Stimulated activated CD4-positive, alpha-beta T cell treated with anti-CD3 and anti-CD28 coated beads, TNF-alpha, amount 100 ng/mL, for 24 hours (primary cell): ENCODE measurements at places on chromosomes 7 and 10.

GRCh38 chr10:98408799-98409198, 6.2 kb downstream of the PYROXD2 start:
- DNase-seq, result no peak

- no peak for DNase-seq
Measured at GRCh38 chr7:33395340-33395739, 266.0 kb downstream of the BBS9 start.

- DNase-seq, result no peak
Measured at GRCh38 chr10:14526326-14526725, 195.6 kb upstream of the FRMD4A start.

- DNase-seq, result no peak
Measured at GRCh38 chr7:159010937-159011721, 133.5 kb downstream of the VIPR2 start.

DNA sequence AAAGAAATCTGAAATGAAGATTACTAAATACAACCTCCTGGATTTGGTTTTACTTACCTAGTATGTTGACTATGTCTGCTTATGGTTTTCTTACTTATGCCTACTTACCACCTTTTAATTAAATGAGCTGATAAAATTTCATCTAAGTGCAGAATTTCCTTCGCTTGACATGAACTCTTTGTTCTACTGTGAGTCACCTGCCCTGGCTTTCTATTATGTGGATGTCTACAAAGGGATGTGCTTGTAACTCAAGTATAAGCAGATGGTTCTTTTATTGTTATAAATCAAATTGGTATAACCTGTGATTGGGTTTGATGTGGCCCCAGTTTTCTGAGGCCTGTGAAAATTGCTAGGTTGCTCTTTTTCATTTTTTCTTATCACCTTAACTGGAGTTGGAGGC, 389.1 kb upstream of the ANKRD30A start:
- no peak for DNase-seq

- DNase-seq, result no peak
Measured at GRCh38 chr7:142745091-142745635, 4.1 kb upstream of the PRSS1 start.

DNA sequence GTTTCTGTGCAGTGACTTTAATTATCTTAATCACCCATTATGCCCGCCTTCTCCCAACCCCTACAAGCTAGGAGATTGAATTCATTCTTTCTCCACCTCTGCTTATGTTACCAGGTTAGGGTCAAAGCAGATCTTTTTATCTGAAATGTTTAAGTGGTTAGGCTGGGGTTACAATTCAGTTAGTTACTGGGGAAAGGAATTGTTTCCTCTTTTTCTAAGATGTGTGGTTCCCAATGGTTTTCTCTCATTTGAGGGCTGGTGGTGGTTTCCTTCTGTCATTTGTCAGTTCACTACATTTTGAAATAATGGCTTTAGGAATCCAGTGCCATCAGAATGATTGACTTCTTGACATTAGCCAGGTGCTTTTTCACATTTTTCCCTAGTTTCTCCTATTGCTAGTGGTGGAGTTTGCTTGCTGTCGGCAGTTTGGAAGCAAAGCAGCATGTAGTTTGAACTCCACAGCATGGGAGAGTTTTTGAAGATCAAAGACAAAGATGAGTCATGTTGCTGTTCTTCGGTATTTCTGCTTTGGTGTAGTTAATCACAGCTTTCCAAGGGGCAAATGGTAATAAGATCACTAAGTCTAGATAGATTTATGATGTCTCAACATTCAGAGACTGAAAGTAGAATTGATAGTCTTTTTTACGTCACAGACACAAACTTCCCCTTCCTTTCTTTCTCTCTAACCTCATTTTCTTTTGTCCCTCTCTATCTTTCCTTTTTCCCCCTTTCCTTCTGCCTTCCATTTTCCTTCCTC, 168.2 kb downstream of the SND1 start:
- no peak for DNase-seq

DNA sequence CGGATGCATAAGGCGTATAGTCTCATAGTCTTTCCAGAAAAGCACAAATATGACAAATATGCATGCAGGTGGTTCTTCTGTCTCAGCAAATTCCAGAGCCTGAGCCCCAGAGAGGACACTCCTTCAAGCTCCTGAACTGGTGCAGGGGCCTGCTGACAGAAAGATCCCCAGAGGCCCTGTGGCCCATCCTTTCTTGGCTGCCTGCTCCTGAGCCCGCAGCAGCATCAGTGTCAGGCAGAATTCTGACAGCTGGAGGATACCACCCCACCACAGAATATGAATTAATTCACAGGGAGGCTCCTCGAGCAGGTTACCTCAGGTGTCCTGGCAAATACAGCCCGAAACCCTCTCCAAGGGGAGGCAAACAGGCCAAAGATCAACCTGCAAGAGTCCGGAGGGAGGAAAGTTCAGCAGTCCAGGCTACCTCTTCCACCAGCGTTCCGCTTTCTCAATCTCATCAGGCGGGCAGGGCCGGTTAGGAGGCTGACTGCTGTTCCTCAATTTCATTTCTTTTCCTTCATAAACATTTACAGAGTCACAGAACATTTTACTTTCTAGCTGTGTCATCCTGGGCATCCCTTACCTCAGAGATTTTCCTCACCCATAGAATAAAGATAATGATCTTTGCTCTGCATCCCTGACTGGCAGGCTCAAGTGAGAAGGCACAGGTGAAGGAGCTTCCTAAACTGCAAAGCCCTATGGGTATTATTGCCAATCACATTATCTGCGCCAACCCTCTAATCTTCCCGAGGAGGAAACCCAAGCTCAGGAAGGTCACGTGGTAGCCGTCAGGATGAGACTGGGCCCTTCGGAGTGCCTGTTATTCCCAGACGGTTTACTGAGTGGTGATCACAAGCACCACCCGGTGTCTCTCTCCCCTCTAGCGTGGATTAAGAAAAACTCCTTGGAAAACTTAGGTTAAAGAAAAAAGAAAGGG, 1.4 kb downstream of the DNAJB12 start:
- DNase-seq, result no peak

- no peak for DNase-seq
Measured at GRCh38 chr10:58017719-58018367, 249.9 kb downstream of the IPMK start.

- no peak for DNase-seq
Measured at GRCh38 chr7:54880326-54880989, 121.4 kb upstream of the SEC61G start.

DNA sequence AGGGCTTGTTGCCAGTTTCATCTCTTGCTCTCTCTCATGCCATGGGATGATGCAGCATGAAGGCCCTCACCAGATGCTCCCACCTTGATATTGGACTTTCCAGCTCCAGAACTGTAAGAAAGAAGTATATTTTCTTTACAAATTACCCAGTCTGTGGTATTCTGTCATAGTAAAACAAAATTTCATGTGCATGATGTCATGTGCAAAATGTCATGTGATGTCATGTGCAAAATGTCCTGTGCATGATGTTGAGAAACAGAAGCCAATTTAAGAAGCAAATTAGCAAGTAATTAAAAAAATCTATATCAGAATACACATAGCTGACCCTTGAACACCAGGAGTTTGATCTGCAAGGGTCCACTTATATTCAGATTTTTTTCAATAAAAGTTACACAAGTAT, 56.6 kb downstream of the DNAJC1 start:
- DNase-seq, result no peak

GRCh38 chr10:69669409-69669808, 39.4 kb downstream of the FAM241B start:
- DNase-seq, result no peak

DNA sequence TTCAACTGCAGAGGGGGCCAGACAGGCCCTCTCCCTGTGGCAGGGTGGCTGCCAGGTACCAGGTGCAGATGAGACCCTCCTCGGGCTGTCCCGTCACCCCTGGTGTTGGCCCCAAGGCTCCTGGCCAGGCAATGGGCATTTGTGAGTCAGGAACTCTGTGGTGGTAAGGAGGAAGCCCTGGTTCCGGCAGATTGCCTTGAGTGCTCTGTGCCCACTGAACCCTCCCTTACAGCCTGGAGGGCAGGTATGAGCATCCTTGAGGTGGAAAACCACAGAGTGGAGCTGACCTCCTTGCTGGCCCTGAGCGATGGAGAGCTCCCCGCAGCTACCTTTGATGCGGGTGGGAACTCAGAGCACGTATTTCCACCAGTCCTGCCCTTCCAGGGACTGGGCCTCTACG, 2.0 kb downstream of the PAOX start:
- no peak for DNase-seq

GRCh38 chr10:51950996-51951555, 251.7 kb upstream of the CSTF2T start:
- DNase-seq, result no peak

DNA sequence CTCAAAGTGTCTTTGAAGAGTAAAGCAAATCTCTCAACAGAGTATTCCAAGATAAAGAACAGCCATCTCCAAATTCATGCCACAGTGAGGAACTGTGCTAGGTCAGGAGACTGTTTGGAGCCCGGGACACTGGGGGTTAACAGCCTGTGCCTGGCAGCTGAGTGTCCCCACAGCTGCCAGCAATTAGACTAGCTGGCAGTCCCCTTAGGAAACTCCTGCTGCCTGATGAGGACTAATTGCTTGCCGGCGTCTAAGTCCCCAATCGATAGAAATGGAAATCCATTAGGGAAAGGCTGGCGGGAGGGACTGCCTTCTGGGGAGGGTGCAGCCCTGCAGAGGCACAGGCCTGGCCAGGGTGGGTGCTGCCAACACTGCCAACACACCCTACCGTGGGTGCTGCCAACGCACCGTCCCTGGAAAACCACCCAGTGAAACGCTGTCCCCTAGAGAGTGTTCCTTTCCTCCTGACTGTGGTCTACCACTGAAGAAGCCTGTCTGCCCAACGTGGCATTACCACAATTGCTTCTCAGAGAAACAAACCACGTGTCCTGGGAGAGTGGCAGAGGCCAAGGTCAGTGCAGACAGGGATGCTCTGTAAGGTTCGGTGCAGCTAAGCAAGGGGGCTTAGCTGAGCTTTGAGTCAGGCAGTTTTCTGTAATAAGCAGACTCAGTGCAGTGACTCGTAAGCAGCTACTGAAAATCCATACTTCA, 60.8 kb downstream of the XRCC2 start:
- DNase-seq, result no peak

- no peak for DNase-seq
Measured at GRCh38 chr7:155998328-155998691, 186.0 kb upstream of the SHH start.

- DNase-seq, result no peak
Measured at GRCh38 chr10:43012578-43012977, 64.3 kb upstream of the RET start.

GRCh38 chr10:62861507-62861906, 45.3 kb upstream of the EGR2 start:
- no peak for DNase-seq

DNA sequence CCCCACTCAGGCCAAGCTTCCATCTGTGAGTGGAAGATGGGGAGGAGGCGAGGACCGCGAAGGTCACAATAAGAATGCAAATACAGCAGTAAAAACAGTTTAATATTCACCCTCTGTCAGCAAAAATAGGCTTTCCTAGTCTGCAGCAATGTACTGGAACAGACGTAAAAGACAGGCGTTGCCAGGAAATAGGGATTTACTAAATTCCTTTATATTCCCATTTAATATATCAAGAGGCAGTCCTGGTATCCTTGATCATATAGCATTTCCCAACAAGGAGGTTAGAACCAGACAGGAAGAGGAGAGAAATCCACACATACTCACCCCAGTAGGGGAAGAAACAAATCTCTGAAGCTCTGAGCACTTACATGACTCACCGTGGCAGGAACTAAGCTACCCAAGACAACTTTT, 1054.9 kb upstream of the C7orf33 start:
- no peak for DNase-seq

- no peak for DNase-seq
Measured at GRCh38 chr10:97195706-97196222, 10.0 kb upstream of the SLIT1 start.

- no peak for DNase-seq
Measured at GRCh38 chr7:18408461-18408860, 87.1 kb upstream of the HDAC9 start.

DNA sequence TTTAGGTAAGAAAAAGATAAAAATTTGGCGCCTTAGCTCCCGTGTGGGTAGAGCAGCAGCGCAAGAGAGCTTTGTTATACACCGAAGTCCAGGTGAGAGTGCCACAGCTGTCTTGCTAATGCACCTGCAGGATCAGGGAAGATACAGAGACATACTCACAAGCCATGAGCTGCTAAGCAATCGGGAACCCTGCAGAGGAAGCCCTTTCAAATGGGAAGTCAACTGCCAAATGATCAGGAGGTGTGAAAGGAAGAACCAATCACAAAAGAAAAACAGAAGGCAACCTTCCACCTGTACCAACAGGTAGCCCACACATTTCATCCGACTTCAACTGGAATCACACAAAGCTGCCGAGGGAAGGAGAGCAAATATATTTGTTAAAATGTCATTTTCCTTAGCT, 610.5 kb upstream of the PFKP start:
- DNase-seq, result no peak

DNA sequence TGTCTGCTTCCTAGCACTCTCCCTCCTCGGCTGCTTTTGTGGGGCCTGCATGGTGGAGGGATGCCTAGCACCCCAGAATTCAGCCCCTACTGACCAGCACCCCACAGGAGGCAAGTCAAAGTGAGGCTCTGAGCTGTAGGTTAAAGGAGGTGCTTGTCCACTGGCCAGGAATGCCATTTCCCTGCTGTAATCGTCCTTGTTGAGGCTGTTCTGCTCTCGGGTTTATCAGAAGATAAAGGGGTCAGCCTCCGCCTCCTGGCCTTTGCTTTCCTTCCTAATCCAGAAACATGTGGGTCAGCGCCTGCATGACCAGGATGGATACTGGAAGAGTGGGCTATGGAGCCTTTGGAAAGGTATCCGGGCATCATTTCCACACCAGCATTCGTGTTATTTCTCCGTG, 98.9 kb downstream of the MKI67 start:
- DNase-seq, result no peak

GRCh38 chr7:113715981-113716856, 202.6 kb downstream of the PPP1R3A start:
- no peak for DNase-seq

- DNase-seq, result no peak
Measured at GRCh38 chr10:80708808-80709207, 171.1 kb downstream of the SH2D4B start.

DNA sequence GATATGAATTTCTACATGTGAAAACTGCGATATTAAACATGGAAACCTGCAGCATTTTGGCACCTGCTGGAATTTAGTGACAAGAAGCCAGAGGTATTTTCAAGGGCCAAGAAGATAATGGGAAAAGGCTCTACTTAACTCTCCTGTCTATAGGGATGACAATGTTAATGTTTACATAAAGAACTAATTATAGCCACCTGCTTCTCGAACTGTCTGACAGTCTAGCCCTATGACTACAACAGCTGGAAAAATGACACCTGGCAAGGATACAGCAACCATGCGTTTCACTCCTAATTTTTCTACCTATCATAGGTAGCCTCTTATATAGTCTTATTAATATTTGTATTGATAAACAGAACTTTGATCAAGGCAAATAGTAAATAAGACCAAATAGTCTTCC, 49.6 kb downstream of the MAGI2 start:
- DNase-seq, result no peak

DNA sequence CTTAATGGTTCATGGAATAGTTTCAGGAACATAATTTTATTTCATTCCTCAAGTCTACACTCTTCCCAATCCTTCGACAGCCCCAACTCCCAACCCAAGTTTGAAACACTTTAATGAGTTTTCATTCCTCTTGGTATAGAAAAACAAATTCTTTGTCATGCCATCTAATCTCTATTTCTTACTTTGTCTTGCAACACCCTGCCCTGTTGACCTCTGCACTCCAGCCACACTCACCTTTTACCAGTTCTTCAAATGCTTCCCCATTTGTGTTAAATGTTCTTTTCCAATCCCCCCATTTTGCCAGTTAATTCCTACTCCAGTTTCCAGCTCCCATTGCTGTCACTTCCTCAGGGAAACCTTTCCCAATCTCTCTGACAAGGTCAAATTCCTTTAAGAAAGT, 21.9 kb downstream of the ASAH2 start:
- DNase-seq, result no peak

GRCh38 chr10:69901628-69902505, 100.2 kb downstream of the COL13A1 start:
- DNase-seq, result no peak
